D341Med (cell line): ENCODE measurements at places on chromosomes 13 and 19.
A peak's percentile ranks its signal among the peaks of the same experiment; 100 is the strongest.

DNA sequence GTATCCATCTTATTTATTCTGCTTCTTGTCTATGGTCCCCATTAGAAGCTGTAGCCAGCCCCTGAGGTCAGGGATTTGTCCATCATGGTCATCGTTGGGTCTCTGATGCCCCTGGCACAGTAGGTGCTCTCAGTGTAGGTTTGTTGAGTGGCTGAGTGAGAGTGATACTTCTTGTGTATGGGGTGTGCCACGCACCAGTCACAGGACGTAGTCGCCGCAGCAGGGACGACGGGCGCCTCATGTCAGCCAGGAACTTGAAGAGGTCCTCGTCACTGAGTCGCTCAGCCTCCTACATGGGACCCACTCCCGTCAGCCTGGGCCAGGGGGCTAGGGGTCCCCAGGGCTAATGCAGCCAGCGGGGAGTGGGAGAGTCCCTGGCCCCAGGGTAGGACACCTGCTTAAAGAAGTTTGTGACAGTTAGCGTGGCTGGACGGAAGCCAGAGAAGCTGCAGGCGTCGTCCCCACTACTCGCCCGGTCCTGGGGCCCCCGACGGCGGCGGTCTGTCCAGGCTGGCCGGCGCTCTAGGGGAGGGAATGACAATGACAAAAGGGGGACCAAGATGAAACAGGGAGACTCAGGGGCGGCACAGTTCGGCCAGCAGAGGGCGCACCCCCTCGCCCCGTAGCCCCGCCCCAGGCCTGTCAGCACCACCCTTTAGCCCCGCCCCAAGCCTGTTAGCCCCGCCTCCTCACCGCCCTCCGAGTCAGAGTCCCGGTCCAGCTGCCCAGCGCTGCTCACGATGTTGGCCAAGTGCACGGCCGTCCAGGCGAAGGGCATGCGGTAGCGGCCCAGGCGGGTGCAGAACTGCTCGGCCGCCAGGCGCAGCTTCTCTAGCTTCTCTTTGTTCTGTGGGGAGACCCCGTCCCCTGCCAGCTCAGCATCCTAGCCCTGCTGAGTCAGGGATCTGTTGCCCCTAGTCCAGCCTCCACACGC lies 3.7 kb downstream of the ANGPTL8 start:
- DNase-seq: peak; percentile 99

- no peak for DNase-seq
Observed at GRCh38 chr19:35224681-35225571, 3.6 kb downstream of the FAM187B start.

DNA sequence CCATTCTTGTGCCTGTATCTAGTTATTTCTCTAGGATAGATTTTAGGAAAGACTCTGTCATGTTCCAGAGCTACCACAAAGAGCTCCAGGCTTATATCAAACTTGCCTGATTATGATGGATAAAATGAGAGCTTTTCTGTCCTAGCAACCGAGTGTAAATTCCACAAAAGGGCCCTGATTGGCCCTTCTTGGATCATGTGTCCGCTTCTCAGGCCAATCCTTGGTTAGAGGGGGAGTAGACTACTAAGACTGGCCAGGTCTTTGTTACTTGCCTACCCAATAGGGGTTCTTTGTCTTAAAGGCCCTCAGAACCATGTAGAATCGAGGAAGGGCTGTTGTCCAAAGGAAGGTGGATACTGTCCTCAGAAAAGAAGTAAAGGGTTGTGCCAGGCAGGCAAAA lies 2.4 kb downstream of the DHX34 start:
- no peak for DNase-seq

DNA sequence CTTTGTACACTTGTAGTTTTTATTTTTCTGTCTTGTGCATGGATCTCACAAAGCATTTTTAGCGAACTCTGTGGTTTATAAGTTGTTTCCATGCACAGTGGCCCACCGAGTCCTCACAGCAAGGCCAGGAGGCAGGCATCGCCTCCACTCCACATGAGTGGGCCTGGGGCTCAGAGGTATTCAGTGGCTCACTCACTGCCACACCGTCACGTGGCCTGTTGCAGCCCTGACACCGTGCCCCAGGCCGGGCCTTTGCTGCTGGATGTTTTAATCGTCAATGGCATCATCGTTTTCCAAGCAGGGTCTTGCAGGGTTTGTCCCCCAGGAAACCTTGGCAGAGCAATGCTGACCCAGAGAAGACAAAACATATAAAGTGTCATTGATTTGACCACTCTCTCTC lies 59.8 kb downstream of the SPACA7 start:
- DNase-seq: no peak

DNA sequence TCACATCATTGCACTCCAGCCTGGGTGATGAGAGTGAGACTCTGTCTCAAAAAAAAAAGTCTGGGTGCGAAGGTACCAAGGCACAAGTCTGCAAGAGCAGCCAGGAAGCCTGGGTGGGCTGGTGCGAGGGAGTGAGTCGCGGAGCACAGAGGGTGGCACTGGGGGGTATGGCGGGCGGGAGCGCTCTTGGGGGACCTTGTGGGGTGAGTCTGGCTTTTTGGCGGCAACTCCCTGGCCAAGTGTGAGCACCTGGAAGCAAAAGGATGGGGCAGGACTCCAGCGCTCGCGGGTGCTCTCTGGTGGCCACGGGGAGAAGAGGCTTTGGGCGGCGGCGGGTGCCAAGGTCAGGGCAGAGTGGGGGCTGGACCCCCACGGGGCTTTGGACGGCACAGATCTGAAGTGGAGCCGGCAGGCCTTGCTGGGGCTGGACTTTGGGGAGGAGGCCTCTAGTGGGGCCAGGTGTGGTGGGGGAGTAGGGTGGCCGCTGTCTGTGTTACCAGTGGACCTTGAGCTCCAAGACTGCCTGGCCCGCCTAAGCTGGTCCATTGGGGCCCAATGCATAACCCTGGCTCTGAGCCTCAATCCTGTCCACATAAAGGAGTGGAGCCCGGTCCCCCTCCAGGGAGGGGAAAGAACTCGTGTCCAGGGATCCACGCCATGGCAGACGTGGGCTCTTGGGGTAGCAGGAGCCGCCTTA lies 1.6 kb downstream of the P2RY11 start:
- DNase-seq: peak; percentile 81

DNA sequence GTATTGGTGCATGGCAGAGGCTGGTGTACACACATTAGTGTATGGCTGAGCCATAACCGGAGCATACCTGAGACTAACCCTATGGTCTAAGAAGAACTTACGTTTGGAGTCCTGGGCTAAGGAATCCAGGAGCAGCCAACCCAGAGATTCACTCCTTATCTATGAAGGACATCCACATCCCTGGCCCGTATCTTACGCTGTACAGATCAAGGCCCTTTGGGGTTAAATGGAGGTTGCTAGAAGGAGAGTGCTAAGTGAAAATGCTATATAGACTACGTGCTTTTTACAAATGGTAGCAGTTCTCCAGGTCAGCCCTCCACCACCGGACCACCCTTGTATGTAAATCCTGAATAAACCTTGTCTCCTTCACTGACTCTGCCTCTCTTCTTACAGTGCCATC lies 1.9 kb upstream of the SUGT1 start:
- no peak for DNase-seq

- DNase-seq: peak; percentile 99
Observed at GRCh38 chr19:35717665-35718344, at the start of gene KMT2B. Gene KMT2B, plus strand, starts transcription at chr19:35718003. Its CDS starts 16 bp downstream, at chr19:35718019.

GRCh38 chr19:45852983-45853382 lies 10.0 kb downstream of the SYMPK start:
- no peak for DNase-seq

GRCh38 chr13:98910501-98910951 lies 67.3 kb downstream of the DOCK9 start:
- DNase-seq: no peak

- DNase-seq: no peak
Observed at GRCh38 chr19:45098521-45099466, 5.8 kb downstream of the PPP1R37 start.

DNA sequence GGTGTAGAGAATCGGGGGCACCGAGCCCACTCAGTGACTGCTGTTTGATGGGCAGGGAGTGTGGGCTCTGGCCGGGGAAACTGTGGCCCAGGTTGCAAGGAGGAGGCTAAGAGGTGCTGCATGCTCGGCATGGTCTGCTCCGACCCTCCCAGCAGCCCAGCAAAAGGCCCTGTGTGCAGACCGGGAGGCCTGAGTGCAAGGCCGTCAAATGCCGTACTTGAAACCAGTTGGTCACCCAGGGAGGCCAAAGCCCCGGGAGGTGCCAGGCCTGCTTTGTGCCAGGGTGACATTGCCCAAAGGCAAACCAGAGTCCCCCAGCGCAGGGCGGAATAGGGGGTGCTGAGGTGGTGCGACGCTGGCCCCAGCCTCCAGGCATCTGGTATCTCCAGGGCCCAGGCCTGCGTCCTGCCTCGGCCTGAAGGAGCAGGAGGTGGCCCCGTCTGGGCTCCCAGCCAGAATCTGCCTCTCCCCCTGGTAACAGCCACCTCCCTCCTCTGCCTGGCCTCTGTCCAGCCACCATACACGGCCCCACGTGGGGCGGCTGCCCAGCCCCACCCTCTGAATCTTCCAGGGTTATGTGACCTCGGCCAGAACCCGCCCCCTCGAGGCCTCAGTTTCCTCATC lies 4.0 kb downstream of the PIK3R2 start:
- peak; percentile 79 for DNase-seq

DNA sequence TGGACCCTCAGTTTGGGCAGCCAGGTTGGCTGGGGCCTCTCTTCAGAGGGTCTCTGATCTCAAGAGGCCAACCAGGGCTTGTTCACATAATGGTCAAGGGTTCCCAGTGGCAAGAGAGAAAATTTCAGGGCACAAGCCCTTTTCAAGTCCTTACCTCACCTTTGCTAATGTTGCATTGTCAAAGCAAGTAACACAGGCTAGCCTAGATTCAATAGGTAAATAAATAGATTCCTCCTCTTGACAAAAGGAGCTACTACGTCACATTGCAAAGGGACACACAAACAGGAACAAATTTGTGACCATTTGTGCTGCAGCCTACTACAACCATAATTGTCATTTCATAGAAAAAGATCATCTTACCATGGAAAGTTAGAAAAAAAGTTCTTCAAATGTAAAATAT lies 33.9 kb upstream of the FRY start:
- no peak for DNase-seq

- DNase-seq: no peak
Observed at GRCh38 chr13:98874029-98874397, 103.9 kb downstream of the DOCK9 start.

- no peak for DNase-seq
Observed at GRCh38 chr13:21316376-21316775, 139.9 kb downstream of the MRPL57 start.
